ENCODE measurements at places on chromosomes 4 and X.
A peak's percentile ranks its signal among the peaks of the same experiment; 100 is the strongest.

GRCh38 chr4:165583341-165583740, 204.5 kb downstream of the CPE start:
- no peak for DNase-seq

DNA sequence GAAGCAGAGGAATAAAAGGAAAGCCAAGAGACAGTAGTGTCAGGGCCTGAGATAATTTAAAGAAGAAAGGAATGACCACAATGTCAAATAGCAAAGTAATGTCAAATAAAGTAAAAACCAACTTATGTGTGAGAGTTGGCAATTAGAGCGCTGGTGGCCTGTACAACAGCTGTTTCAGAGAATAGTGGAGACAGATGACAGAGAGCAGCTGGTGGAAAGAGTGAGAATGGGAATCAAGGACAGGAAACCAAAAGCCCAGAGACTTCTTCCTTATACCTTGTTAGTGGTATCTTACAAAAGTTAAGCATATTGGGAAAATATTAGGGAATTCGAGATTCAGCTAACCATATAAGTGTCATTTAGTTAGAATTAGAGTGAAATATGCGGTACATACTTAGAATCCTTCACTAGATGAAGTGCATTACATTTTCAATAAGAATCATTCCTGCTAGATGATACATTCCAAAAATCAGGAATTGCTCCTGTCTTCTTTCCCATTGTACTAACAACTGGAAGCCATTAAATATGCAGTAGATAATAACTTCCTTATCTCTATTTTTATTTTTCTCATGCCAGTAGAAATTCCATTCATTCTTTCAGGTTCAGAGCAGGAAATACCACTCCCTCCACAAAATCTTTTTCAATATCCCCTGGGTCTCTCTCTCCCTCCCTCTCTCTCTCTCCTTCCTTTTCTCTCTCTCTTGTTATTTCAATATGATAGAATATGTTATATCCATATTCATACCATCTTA, 525.4 kb downstream of the CENPC start:
- peak; percentile 28 for DNase-seq

- DNase-seq, result no peak
Measured at GRCh38 chrX:31280580-31280979, 208.7 kb upstream of the FTHL17 start.

GRCh38 chr4:92186239-92186638, 117.5 kb upstream of the GRID2 start:
- no peak for DNase-seq

- no peak for DNase-seq
Measured at GRCh38 chr4:48149827-48150370, 15.8 kb upstream of the TXK start.

GRCh38 chr4:152117933-152118507, 357.2 kb upstream of the GATB start:
- DNase-seq, result no peak

GRCh38 chr4:172962564-172963353, 205.9 kb upstream of the GALNT7 start:
- peak; percentile 92 for DNase-seq
